ENCODE measurements at places on chromosomes 11 and 22.

DNA sequence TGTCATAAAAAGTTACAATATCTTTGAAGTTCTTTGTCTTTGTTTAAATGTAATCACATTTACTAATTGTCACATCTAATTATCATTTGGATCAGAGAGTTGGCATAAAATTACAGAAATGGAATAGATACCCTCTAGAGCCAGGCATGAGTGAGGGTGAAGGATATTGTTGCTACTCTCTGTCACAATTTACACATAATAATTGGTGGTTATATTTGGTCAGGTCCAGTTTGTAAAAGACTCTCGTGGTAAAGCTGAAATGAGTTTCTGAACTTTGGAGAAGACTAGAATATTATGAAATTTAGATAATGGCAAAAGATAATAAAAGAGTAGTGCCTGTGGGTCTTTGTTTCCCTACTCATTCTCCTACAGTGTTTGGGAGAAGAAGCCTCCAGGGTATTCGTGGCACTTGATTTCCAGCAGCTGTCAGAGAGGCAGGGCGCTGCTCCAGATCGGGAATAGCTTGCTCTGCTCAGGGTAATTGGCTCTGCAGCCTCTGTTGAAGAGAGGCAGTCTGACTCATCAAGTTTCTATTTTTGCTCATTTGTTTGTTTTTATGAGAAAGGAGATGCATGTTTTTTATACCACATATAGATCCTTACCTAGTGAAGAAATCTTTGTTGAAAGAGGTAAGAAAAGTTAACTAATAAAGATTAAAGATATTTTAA is 349.9 kb downstream of the CNTN5 start:
- no peak for DNase-seq

GRCh38 chr22:45771711-45772110 is 100.1 kb downstream of the ATXN10 start:
- DNase-seq, result no peak

GRCh38 chr22:19941365-19942082 is at the start of the genes COMT and TXNRD2:
Gene COMT (plus strand): TSS chr22:19941772. CDS start chr22:19962527, 20,755 bp downstream.
Gene TXNRD2 (minus strand): TSS chr22:19941818. CDS start chr22:19941803, 15 bp downstream.
- DNase-seq, result no peak

DNA sequence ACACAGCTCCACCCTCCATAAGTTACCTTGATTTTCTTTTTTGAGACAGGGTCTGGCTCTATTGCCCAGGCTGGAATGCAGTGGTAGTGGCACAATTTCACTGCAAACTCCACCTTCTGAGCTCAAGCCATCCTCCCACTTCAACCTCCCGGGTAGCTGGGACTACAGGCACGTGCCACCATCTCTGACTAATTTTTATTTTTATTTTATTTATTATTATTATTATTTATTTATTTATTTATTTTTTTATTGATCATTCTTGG is 9.6 kb downstream of the RPS3 start:
- DNase-seq, result no peak

GRCh38 chr22:42909363-42910058 is 52.4 kb upstream of the ARFGAP3 start:
- no peak for DNase-seq

DNA sequence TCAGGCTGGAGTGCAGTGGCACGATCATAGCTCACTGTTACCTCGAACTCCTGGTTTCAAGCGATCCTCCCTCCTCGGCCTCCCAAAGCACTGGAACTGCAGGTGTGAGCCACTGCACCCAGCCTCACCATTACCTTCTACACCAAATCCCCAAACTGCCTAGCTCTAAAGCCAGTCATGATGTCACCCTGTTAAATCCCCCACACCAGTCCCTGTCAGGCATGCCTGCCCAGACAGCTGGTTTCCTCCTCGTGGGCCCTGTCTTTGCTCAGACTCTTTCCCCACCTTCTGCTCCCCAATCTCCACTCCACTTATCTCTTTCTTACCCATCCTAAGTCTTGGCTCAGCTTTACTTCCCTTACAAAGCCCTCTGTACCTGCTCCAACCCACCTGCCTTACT is 12.5 kb upstream of the EXPH5 start:
- no peak for DNase-seq

DNA sequence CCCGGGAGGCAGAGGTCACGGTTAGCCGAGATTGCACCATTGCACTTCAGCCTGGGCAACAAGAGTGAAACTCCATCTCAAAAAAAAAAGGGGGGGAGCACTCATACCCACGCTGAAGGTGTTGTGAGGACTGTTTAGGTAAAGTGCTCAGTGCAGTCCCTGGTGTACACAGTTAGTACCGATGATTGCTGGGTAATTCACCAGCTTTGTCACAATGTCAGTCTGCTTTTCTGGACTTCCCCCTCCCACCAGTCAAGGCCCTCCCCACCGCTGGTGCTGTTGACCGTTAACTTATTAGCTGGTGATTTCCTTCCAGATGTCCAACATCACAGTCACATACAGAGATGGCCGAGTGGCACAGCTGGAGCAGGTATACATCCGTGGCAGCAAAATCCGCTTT is 11.9 kb downstream of the SNRPD3 start:
- no peak for DNase-seq

GRCh38 chr11:75969626-75970308 is 154.8 kb downstream of the UVRAG start:
- no peak for DNase-seq

DNA sequence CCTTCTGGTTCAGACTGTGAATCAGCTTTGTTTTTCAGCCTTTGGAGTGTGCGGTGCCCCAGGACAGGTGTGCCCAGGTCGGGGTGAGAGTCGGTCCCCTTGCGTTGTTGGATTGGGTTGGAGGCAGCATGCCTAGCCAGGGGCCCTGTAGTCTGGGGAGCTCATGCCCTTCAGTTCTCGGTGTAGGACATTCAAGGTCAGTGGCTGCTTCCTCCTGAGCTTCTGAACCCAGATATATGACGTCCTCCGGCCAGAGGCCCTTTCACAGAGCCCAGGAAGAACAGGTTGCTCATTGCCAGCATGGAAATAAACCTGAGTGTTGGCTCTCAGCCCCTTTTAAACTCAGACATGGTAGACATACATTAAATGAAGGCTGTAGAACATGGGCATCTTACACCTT is 2.7 kb downstream of the CSRP3 start:
- no peak for DNase-seq

DNA sequence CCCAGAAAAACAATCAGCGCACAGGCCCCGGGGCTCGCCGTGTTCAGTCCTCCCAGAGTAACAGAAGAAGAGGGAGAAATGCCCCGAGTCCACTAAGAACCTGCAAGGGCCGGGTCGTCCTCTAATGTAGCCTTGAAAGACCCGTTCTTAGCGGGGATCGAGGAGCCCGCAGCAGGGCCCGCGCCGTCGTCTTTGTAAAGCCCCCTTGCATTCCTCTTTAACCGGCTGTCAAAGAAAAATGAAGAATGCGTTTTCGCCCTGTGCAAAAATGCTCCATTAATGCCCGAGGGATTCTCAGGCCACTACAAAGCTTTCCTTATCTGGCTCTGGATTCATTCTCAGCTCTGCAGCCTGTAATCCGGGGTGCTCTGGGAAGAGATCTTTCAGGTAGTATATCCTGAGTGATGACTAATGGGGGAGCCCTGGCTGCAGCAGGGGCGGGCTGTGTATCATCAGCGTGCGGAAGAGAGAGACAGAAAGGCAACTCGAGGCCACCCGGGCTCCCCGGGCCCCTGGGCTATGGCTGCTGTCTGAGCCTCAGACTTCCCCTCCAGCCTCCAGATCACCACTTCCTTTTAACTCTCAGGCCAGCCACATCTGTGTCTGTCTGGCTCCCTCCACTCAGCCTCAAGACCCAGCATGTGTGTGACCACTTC is 78.2 kb downstream of the FBLN1 start:
- no peak for DNase-seq

GRCh38 chr11:68373815-68374501 is 61.6 kb downstream of the LRP5 start:
- DNase-seq, result no peak

GRCh38 chr11:37595845-37596244 is 997.8 kb upstream of the RAG2 start:
- no peak for DNase-seq

GRCh38 chr22:32204040-32204855 is 625 bp downstream of the RFPL2 start:
- DNase-seq, result no peak
